Right ventricle myocardium inferior (tissue), 1 donor: ENCODE measurements at places on chromosomes 16 and 17. TPM values are rescaled to one million over a fixed set of nuclear protein-coding genes. Genes with fewer than 3 reads are reported as not detected.

DNA sequence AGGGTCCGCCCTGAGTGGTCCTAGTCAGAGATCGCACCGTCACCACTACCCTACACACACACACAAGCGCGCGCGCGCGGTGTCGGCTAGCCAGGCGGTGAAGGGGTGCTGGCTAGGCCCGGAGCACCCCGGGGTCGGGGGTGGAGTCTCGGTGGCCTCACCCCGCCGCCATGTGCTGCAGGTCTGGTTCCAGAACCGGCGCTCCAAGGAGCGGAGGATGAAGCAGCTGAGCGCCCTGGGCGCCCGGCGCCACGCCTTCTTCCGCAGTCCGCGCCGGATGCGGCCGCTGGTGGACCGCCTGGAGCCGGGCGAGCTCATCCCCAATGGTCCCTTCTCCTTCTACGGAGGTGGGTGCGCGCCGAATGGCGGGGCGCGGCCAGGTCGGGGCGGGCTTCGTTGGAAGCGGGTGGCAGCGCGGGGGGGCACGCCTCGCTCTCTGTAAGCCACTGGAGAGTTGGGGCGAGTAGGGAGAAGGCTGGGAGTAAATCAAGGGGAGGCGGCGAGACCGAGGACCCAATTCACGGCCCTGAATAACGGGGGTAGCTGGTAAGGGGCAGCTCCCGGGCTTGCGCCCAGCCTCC lies 4.8 kb downstream of the LHX1 start:
- peak; percentile 65 for DNase-seq

GRCh38 chr17:77907497-77908461 lies 50.7 kb upstream of the TNRC6C start:
- no peak for DNase-seq

- no peak for DNase-seq
These were observed 23.4 kb upstream of the MPRIP start for GRCh38 chr17:17018612-17019429.

DNA sequence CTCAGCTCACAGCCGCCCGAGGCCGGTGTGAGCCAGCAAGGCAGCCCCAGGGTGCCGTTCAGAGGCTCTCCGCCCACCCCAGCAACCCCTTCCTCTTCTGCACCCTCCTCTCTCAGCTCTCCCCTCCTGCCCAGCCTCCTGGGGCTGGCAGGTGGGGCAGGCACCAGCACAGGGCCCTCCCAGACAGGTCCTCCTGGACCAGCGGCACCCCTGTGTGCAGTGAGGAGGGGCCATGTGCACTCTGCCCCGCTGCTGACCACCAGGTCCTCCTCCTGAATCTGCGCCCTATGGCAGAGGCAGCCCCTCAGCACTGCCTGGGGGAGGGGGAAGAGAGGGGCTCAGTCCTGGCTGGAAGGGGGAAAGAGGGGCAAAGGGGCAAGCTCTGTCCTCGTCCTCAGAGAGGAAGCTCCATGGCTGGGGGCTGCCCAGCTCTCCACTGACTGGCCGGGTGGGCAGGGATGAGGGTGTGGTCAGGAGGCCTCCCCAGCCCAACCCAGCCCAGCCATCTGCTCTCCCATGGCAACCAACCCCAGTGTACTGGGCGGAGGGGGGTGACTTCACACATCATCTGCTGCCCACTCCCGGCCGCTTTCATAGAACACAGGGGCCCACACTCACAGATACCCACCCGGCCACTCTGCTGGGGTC lies 5.4 kb upstream of the BCAR1 start:
- DNase-seq = peak; percentile 69

- no peak for DNase-seq
These were observed 17.0 kb upstream of the RFFL start for GRCh38 chr17:35080536-35080935.

DNA sequence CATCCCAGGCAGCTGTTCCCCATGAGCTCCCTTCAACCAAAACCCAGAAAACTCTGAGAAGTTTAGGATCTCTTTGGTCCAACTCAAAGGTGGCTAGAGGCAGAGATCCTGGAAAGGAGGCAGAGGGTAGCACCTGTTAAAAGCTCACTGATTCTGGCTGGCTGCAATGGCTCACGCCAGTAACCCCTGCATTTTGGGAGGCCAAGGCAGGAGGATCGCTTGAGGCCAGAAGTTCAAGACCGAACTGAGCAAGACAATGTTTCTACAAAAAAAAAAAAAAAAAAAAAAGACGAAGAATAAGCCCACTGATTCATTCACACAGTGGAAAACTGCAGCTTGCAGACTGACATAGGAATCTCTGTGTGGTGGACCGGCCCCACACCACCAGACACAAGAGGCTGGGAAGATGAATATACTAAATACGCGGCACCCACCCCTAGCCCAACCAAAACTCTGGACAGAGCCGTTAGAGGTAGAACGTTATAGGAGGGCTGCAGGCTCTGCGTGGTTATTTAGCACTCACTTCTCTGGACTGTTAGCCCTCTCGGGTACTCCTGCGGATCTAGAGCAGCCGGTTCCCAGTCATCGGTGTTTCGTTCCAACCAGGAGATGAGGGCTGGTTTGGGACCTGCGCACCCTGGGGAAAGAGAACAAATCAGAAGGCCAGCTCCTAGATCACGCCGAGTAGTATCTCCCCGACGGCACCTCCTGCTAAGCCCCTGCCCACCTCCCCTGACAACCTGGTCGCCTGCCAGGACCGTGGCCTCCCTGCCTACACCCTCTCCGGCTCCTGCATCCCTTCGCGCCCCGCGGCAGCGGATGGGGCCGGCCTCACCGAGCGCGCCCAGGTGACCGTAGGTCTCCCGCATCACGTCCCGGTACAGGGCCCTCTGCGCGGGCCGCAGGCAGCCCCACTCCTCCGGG lies 925 bp downstream of the ZNF689 start:
- DNase-seq = peak; percentile 82

DNA sequence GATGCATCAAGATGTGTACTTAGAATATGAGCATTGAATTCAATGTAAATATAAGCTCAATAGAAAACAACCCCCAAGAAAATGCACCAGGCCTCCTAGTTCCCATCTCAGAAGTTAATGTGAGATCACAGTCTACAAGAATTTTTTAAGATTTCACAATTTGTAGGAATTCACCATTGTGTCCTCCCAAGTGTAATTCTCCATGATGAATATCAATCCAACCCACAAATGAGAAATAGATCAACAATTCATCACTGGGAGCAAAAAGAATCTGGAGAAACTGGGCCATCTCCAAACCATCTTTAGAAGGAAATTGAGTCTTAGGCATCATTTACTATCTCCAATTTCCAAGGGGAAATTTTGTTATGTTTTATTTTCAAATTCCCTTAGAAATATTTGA lies 310.5 kb upstream of the GOT2 start:
- DNase-seq = no peak

GRCh38 chr16:17404941-17405689 lies 65.6 kb downstream of the XYLT1 start:
- peak; percentile 87 for DNase-seq

CCL3 gene
- total RNA-seq = not detected

LRRC37A gene
- total RNA-seq = 1.1 TPM

RAB11FIP4 gene
- total RNA-seq = 13.6 TPM
